ENCODE measurements at places on chromosomes 3 and 15.

- no peak for DNase-seq
These were observed 10.2 kb downstream of the MRPS22 start for GRCh38 chr3:139353920-139354556.

- no peak for DNase-seq
These were observed 678.1 kb upstream of the DPPA4 start for GRCh38 chr3:110015231-110015963.

DNA sequence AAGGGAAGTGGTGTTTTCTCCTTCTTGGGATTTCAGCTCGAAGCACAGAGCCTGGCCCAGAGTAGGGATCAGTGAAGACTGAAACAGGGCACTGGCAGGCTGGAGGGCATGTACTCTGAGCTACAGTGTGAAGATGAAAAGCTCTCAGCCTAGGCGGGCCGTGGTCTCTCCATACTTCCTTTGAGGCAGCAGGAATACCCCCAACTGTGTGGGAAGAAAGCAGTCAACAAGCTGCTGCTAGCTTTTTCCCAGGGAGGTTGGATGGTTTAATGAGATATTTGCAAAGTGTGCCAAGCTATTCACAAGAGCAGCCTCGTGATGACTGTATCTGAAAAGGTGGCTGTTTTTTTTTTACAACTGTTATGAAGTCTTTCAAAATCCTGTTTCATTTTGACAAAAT, 47.2 kb downstream of the NMNAT3 start:
- DNase-seq: no peak

DNA sequence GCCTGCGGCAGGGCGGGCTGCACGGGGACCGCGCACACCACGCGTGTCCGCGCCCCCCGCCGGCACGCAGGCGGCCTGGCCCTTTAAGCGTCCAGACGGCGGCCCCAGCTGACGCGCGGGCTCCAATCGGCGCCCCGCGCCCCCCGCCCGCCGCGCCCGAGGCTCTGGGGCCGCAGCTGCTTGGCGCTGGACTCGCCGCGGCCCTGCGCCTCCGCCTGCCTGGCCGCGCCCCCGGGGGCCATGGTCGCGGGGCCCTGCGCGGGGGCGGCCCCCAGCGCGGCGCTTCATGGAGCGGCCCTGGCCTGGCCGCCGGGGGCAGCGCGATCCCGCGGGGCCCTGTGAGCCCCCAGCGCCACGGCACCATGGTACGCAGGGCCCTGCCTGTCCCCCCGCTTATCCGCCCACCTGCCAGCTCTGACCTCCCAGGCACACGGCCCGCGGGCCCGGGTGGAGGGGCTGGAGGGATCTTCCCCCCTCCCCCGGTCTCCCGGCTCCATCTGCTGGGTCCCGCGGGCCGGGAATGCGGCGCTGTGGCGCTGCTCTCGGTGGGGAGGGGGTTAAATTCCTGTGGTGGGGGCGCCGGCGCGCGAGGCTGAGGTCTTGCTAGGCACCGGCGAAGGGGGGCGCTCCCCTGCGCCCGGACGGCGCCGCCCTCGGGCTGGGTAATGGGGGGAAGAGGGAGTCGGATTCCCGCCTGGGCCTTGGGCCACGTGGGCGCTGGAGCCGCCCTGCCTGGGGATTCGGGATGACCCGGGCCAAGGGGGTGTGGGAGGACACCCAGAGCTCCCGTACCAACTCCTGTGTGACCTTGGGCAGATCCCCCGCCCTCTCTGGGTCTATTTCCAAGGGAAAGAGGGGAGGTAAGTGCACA, 1.1 kb downstream of the ZBTB47 start:
- no peak for DNase-seq

- DNase-seq: no peak
These were observed 37.3 kb downstream of the SUMF1 start for GRCh38 chr3:4429648-4430350.

DNA sequence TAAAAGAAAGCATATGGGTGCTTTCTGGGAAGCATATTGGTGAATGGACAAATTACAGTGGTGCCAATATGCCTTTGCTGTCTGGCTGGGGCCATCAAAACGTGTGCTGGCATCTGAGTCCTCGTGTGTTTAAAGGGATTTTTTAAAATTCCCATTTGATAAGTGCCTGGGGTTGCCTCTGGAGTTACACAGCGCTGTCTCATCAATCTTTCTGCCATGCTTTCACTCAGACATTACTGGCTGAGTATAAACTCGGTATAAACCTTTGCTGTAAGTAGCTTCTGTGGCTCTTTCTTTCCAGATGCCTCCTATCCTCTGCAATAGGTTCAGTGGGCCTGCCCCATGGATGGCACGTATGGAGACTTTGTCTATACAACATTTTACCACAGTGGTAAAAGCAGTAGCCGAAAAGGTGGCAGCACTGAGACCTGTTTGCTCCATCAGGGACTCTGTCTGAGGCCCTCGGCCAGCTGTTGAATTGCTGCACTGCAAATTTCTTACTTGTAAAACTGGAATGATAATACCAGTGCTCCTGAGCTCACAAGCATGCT, 195.5 kb downstream of the LPP start:
- DNase-seq: no peak

- DNase-seq: no peak
These were observed 48.1 kb downstream of the SETMAR start for GRCh38 chr3:4351164-4351855.

GRCh38 chr3:52442409-52443267, 2.3 kb downstream of the SEMA3G start:
- no peak for DNase-seq

- DNase-seq: no peak
These were observed 78.5 kb downstream of the RPLP1 start for GRCh38 chr15:69530991-69531664.

Measured in NCI-H187 (cell line).